ENCODE measurements at places on chromosomes 4 and X. TPM values are rescaled to one million over a fixed set of nuclear protein-coding genes. Genes with fewer than 3 reads are reported as not detected.

DNA sequence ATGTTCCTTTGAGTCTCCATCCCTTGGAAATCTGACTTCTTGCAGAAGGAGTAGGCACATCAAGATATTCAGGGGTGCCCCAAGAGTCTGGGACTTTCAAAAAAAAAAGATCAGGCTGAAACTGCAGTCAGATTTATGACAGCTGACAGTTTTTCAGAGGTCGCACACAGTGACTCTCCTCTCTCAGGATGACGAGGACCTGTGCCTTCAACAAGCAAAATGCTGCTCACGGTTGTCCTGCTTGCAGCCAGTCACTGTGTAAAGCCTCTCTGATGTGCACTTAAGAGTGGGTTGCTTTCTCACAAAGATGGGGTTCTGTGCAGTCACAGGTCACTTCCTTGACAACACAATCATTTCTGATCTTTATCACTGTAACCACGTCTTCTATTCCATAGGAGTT lies 178.2 kb downstream of the PTTG2 start:
- no peak for DNase-seq

GRCh38 chrX:14359316-14359715 lies 170.0 kb upstream of the GLRA2 start:
- DNase-seq, result no peak

DNA sequence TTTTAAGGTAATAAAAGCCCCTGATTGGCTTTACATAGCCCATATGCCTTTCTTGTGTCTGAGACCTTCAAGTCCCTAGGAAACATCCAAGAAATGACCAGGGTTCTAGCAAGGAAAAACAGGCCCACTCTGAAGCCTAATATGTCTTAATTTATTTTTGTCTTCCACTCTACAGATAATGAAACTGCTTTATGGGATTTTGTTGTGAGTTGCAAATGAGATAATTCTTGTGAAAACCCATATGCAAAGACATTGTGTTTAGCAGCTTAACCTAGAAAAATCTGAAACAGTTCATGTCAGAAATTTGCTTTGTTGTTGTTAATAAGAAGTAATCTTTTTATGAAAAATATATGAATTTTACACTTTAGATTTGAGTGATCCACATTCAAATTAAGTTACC lies 190.7 kb upstream of the BMP3 start:
- DNase-seq, result no peak

GRCh38 chr4:103374758-103375157 lies 176.6 kb upstream of the CENPE start:
- DNase-seq, result no peak

DNA sequence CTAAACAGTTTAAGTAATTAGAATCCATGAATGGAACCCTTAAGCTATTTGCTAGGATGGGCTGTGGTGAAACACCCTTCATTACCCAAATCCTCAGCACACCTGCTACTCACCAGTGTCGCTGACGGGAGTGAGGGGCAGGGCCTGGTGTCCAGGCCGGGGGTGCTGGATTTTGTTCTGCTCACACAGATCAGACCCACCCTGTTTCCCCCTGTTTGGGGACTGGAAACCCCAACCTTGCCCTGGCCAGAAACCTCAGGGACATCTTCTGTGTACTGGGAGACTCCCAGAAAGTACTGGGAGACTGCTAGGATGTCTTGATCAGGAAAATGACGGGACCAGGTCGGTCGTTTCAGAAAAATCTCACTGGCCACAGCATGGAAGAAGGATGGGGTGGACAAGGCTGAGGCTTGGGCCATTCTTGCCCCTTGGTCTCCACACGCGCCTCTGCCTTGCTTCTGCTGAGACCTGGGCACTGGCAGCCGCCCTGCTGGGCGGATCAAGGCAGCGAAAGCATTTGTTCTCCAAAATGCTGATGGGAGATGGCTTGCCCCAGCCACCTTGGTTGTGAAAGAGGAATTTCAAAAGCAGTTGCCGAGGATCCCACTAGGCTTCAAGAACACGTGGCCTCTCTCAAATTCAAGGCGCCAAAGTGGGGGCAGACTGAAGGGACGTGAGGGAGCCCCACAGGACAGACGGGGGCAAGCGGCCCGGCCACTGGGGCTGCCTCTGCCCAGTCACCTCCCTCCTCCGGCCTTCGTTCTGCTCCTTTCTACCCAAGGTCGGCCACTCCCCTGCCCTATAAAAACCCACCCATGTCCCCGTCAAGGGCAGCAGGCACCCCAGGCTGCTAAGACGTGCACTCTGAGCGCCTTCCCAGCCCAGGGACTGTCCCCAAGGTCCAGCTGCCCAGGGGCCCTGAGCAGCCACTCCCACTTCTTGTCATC lies 23.5 kb upstream of the PDE6B start:
- no peak for DNase-seq

DNA sequence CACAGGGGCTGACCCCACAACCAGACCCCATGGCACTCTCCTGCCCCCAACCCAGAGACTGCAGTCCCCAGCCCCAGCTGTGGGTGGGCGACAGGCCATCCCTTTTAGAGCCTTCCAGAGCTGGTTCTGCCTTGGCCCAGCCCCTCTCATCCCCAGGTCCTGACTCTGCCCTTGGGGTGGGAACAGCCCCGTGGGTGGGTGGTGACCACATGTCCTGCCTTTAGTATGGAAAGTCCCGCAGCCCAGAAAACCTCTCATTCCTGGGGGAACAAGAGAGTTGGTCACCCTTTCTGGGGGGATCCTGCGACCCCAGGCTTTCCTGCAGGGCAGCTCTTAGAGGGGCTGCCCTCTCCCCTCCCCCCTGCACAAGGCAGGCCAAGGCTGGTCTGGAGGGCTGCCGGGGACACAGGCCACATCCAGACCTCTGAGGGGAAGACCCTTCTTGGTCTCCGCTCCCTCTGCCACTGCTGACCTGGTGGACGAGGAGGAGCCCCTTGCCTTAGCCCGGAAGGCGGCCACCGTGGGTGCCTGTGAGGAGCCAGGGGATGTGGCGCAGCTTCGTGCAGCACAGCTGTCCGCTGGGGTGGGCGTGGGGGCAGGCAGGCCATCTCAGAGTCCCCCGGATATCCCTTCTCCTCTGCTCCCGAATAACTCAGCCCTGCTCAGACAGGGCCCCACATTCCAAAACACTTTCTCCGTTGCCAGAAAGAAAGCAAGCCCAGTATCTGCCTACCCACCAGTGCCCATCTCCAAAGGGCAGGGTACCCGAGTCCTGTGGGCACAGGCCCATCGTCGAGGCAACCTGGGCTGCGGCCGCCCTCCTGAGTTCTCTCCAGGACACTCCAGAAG lies 6.7 kb upstream of the MXD4 start:
- DNase-seq, result no peak

NPY1R gene
- polyA plus RNA-seq, result 24.2 TPM

KLHL4 gene
- polyA plus RNA-seq, result 8.9 TPM

C1QTNF7 gene
- polyA plus RNA-seq, result 20.8 TPM

CTSO gene
- 60.3 TPM for polyA plus RNA-seq

All from right renal pelvis (tissue), 4 donors.